Activated effector memory CD4-positive, alpha-beta T cell treated with anti-CD3 and anti-CD28 coated beads, Interleukin-2, amount 50 U/mL, for 16 hours (primary cell): ENCODE measurements at places on chromosomes 4 and X.
A peak's percentile ranks its signal among the peaks of the same experiment; 100 is the strongest.

- DNase-seq = no peak
Observed at GRCh38 chr4:76199664-76200211, 13.9 kb downstream of the SCARB2 start.

- DNase-seq = no peak
Observed at GRCh38 chrX:50707955-50708699, 105.9 kb downstream of the SHROOM4 start.

- DNase-seq = peak; percentile 13
Observed at GRCh38 chr4:6778435-6778834, 4.1 kb upstream of the KIAA0232 start.

DNA sequence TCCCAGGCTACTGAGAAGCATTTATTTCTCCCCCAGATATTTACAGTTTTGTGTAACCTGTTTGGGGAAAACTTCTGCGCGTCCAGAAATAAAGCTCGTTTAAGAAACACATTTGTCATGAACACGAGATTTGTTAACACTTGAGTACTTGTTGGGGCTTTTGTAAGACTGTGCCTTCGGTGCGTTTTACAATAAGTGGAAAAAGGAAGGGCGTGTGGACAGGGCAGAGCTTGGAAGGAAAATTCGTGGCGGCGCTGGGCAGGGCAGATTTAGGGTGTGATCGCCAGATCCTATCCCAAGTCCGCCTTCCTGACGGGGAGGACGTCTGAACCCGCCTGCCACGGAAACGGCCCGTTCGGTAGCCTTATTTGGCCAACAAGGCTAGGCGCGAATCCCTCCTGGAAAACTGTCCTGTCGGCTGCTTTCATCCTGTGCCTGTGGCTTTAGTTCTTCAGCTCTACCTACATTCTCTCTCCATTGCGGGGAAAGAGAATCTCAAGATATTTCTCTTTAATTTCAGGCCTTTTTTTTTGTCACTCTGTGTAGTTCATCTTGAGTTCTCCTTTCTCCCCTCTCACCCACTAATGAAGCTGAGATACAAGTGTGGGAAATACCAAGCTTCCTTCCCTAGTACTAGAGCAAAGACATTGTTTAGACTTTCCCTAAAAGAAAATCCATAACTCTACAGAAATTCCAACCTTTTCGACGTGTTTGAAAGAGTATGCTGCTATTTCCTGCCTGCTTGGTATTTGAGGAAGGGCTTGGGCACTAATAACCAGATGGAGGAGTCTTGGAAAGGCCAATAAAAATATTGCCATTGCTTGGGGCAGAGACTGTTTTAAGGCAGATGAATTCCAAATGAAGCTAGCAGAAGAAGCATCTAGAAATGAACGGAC, 982 bp downstream of the PDLIM5 start:
- DNase-seq = peak; percentile 67

GRCh38 chrX:154986826-154987575, 35.5 kb downstream of the F8 start:
- DNase-seq = no peak

DNA sequence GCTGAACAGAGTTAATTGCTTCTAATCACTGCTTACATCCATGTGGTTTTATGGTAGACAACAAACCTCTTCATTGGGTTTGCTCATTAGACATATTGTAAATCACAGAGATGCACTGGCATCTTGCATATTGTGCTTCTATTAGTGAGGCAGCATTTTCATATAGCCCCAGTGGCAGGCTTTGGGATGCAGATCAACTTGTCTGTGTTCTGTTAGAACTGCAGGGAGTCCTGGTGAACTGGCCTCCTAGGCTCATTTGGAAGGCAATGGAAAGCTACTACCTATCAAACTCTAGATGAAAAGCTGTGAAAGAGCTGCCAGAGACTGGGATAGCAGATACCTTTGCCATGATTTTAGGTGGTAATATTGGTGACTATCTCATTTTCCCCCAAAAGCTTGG, 108.8 kb downstream of the NAA11 start:
- no peak for DNase-seq

DNA sequence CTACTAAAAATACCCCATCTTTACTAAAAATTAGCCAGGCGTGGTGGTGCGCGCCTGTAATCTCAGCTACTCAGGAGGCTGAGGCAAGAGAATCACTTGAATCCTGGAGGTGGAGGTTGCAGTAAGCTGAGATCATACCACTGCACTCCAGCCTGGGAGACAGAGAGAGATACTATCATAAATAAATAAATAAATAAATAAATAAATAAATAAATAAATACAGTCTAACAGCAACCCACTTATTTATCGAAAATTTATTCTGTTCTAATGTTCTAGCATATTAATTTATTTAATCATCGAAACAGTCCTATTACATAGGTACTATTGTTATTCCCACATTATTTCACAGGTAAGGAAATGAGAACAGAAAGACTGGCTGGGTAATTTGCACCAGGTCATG, 18.2 kb upstream of the TXK start:
- DNase-seq = no peak

DNA sequence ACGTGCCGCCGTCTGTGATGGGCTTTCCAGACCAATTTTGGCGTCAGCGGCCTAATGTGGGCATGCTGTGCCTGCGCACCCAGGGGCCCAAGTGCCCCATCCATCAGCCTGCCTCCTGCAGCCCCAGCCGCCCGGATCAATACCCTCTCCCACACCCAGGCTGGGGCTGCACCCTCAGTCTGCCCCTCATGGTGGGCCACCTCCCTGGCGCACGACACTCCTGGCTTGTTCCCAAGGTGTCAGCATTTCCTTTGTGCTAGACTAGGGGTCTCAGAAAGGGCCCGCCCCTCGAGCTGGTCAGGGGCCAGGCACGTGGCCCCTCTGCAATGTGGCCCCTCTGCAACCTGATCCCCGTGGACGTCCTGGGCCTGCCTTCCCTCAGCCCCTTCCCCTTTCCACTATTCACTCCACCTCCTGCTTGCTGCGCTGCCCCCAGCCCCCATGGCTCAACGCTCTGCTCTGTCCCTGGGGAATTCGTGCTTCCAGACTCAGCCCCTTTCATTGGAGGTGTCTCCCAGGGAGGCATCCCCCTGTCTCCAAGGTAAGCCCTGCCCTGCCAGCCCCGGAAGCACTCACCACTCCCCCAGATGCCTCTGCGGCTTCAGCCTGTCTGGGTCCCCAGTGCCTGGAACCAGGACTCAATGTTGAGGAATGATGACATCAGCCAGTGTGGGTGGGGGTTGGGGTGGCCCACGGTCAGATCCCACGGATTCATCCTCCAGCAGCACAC, 130.8 kb downstream of the HMX1 start:
- peak; percentile 48 for DNase-seq

- DNase-seq = peak; percentile 56
Observed at GRCh38 chr4:821181-821591, 4.7 kb downstream of the CPLX1 start.

DNA sequence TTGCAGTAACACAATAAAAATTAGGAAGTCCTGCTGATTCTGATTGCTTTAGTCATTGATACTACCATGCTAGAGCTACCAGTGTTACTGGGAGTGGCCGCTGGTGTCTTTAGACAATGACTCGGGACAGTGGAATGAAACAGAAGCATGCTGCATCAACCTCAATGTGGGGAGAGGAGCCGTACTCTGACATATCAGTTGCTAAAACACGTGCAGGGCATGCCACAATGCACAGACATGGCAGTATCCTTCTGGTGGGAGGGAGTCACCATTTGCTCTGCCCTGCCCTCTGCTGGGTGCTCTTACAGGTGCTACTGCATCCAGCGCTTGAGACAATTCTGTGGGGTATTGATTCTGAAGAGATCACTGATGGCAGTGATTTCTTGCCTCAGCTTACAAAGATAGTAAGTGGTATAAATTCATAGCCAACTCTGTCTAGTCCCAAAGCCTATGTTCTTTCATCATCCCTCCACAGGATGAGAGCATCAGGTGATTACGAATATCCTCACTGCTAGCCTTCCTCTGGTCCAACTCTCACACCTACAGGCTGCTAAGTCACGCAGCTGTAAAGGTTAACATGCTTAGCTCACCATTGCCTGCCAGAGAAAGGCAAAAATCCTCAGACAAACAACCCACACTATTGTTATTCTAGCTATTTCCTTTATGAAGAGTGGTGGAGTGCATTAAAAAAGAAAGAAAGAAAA, 43.7 kb downstream of the NSG1 start:
- DNase-seq = peak; percentile 73

GRCh38 chr4:159855731-159856130, 752.9 kb downstream of the RAPGEF2 start:
- DNase-seq = no peak

DNA sequence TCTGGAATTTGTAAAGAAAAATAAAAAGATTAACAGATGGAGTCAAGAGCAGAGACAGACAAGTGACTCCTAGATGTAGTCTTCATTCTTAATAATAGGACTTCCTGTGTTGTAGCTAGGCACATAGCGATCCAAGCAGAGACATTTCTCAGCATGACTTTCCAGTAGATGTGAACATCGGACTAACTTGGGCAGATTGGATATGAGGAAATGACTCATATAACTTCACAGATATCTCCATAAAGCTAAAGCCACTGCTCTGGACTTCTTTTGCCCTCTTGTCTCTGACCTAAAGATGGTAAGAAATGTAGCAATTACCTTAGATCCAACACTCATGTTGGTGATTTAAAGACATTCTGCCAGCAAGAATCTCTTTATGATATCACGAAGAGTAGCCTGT, 131.7 kb downstream of the EPHA5 start:
- DNase-seq = no peak

- DNase-seq = no peak
Observed at GRCh38 chr4:149831656-149832208, 16.1 kb upstream of the IQCM start.

DNA sequence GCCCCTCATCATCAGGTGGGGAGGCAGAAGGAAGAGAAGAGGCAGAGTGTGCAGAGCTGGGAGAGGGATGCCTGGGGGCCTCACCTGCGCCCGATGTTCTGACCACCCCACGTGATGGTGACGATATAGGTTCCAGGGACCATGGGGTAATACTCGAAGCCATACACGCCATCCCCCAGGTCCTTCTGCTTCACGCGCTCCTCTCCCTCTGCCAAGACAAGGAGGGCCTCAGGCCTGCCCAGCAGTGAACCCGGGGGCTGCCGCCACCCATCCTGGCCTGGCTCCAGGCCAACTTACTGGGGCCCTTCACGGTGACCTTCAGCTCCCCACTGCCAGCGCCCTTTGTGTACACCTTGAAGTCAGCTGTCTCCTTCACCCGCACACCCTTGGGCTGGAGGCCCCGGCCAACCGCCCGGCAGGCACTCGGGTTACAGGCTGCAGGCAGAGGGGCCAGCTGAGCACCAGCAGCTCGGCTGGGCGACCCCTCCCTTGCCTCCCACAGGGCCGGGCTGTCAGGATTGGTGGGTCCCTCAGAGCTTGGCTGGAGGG, 9.3 kb downstream of the FLNA start:
- DNase-seq = no peak

DNA sequence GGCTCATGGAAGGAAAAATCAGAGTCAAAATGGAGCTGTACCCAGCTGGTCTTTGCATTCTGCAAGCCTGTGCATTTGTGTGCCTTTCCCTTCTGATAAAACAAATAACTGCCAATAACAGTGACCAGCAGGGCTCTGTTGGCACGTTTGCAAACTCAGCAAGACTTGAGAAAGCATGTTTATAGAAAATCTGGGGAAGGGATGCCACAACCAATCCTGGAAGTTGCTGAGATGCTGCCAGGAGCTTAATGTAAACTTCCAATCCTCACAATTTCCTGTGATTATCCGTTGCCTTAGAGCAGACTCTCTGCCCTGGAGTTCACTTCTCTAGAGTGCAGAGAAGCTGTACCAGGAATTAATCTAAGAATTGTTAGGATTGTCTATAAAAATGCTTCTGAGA, 6.9 kb upstream of the ANXA3 start:
- DNase-seq = no peak

- DNase-seq = no peak
Observed at GRCh38 chr4:171978216-171978615, 165.0 kb downstream of the GALNTL6 start.

DNA sequence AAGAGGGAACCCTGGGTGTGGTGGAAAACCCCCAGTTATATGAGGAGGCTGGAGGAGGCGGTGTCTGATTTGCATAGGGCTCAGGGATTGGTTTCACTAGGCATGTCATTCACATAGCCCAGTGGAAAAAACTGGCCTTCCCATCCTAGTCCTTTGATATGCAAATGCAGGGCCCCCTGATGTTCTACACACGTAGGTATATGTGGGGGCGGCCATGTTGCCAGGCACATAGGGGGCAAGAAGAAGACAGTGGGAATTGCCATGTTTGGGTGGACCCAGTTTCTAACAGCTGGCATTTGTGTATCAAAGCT, 34.0 kb upstream of the ENPP6 start:
- DNase-seq = no peak

- no peak for DNase-seq
Observed at GRCh38 chr4:74555843-74556242, 110.9 kb downstream of the AREG start.

- no peak for DNase-seq
Observed at GRCh38 chrX:97260679-97261078, 377.0 kb downstream of the RPA4 start.

DNA sequence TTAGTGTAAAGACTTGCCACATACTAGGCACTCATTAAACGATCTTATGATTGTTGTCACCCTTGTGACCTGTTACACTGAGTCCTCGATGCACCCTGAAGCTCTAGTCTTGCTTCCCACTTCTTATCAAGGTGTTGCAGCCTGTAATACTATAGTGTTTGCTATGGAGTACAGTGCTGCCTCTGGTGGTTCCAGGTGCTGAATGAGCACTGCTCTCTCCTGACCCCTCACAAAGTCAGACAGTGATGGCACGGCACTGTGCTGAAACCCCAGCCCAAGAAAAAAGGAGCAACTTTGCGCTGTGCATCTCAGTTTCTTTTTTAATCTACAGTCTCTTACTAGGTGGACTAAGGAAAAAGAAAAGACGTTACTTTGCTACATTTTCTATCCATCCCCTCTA, 106.3 kb downstream of the GC start:
- no peak for DNase-seq

- DNase-seq = peak; percentile 88
Observed at GRCh38 chrX:46796574-46797191, 37.8 kb upstream of the SLC9A7 start.

DNA sequence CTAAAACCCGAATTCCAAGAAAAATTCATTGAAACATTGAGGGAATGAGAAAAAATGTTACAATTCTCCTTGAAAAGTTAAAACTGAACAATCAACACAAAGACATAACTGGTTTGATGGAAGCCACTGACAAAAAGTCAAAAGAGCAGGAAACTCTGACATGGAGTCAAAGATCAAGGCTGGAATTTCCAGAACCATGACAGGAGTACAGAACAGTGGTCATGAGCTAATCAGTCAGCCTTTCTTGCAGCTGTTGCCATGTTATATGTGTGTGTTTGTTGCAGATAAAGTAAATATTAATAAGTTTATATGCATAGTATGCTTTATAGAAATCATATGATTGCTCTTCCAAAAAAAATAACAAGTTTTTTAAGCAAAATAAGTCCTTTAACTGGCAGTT, 184.7 kb upstream of the HCCS start:
- DNase-seq = no peak

- DNase-seq = no peak
Observed at GRCh38 chr4:124282301-124282898, 430.1 kb downstream of the ANKRD50 start.

DNA sequence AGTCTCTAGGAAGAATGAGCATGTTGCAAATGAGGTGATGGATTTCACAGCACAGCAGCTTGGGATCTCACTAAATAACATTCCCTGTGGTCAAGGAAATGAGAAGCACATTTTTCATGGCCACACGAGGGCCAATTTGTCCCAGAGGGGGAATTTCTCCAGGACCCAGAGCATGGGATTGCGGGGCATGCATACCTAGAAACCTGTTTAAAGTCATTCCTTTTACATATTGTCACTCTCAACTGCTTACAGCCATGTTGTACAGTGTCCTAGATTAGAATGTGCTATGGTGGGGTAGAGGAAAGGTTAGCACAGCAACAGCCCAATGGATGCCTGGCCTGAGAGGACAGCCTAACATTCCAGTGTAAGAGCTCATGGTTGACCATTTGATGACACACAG, 37.4 kb upstream of the NLGN4X start:
- DNase-seq = no peak
